ENCODE measurements at places on chromosomes 3 and 15. TPM values are rescaled to one million over a fixed set of nuclear protein-coding genes. Genes with fewer than 3 reads are reported as not detected.

DNA sequence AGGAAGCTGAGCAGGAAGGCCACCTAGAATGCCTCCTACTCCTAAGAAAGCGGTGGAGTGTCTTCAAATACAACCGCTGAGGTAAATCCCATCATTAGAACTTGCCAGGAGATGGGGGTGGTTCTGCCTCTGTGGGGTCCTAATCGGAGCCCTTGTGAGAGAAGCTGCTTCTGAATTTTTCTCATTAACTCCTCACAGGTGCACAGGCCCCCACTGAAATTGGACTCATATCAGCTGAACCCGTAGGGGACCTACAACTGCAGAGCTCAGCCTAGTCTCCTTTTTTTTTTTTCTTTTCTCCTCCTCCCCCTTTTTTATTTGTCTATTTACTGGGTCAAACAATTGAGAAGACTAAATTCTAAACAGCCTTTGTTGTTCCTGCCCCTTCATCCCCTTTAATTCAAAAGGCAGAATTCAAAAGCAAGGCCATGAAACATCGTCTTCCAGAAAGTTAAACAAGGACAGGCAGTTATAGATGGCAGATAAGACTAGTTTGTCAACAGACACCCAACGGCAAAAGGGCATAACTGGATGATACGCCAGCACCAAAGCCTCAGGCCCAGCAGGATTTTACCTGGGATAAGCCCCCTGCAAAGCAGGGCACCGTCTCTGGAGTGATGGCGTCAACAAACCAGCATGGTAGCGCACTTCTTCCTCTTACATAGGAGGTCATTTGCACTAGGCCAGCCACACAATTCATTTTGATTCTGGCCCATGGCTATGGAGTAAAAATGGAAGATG, 213.7 kb upstream of the HES1 start:
- no peaks in the 10 kb centered on the region for H3K36me3 ChIP-seq
- no peak overlapping the region for H3K4me3 ChIP-seq
- DNase-seq = no peak
- no peak overlapping the region for H3K27ac ChIP-seq
- H3K4me1 ChIP-seq = no peaks in the 10 kb centered on the region
- H3K27me3 ChIP-seq = no peaks in the 10 kb centered on the region

DNA sequence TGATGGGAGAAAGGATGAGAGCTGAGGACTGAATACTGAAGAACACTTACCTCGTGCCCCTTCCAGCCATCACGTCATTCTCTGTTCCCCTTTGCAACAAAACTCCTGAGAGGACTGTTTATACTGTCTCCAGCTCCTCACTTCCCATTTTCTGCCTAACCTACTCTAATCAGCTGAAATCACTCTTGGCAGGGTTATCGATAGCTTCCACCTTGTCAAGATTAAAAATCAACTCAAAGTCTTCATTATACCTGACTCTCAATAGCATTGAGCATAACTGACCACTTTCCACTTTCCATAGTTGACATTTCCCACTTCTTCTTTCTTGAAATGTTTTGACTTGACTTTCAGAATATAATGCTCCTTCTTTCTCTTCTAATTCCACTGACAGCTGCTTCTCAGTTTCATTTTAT, 4.3 kb downstream of the BTBD1 start:
- no peak overlapping the region for H3K4me3 ChIP-seq
- no peak for DNase-seq
- peaks cover 8% of the 10 kb centered on the region for H3K4me1 ChIP-seq
- no peaks in the 10 kb centered on the region for H3K36me3 ChIP-seq

The SLC22A14 gene
- 0.19 TPM for total RNA-seq

The MINAR1 gene
- 0.26 TPM for total RNA-seq

GRCh38 chr3:127679534-127680145, 6.9 kb downstream of the ABTB1 start:
- H3K27me3 ChIP-seq = no peaks in the 10 kb centered on the region
- H3K27ac ChIP-seq = no peak overlapping the region
- H3K36me3 ChIP-seq = peaks cover 52% of the 10 kb centered on the region
- H3K4me3 ChIP-seq = no peak overlapping the region
- no peaks in the 10 kb centered on the region for H3K4me1 ChIP-seq

GRCh38 chr3:107412376-107412775, 35.1 kb downstream of the CCDC54 start:
- H3K27me3 ChIP-seq = no peaks in the 10 kb centered on the region
- no peak overlapping the region for H3K27ac ChIP-seq
- H3K4me3 ChIP-seq = no peak overlapping the region
- H3K4me1 ChIP-seq = no peaks in the 10 kb centered on the region
- H3K36me3 ChIP-seq = no peaks in the 10 kb centered on the region

Data from esophagus squamous epithelium (tissue), 5 donors.